Renal cortex interstitium (tissue), 15 donors: ENCODE measurements at places on chromosomes 4 and X. TPM values are rescaled to one million over a fixed set of nuclear protein-coding genes. Genes with fewer than 3 reads are reported as not detected.

The MAGEA1 gene
- polyA plus RNA-seq = not detected

The ZMAT1 gene
- 24.2 TPM for polyA plus RNA-seq

The CENPE gene
- 10.5 TPM for polyA plus RNA-seq

The PIR gene
- polyA plus RNA-seq = 3.9 TPM

The TLR1 gene
- polyA plus RNA-seq = 4.8 TPM

The ASIC5 gene
- 0.29 TPM for polyA plus RNA-seq

The PJA1 gene
- 85.2 TPM for polyA plus RNA-seq

The SPIN2B gene
- polyA plus RNA-seq = 20.1 TPM

The MAOA gene
- 15.7 TPM for polyA plus RNA-seq

The ADAMTS3 gene
- 10.1 TPM for polyA plus RNA-seq

The PFKFB1 gene
- polyA plus RNA-seq = 0.48 TPM

- no peak for DNase-seq
Observed at GRCh38 chr4:109701566-109702410, 1.5 kb downstream of the CASP6 start.

GRCh38 chrX:10747975-10748374, 127.6 kb upstream of the MID1 start:
- no peak for DNase-seq

GRCh38 chr4:141142423-141142822, 9.2 kb upstream of the RNF150 start:
- DNase-seq = no peak

GRCh38 chrX:23805389-23805788, 22.4 kb downstream of the SAT1 start:
- DNase-seq = no peak

DNA sequence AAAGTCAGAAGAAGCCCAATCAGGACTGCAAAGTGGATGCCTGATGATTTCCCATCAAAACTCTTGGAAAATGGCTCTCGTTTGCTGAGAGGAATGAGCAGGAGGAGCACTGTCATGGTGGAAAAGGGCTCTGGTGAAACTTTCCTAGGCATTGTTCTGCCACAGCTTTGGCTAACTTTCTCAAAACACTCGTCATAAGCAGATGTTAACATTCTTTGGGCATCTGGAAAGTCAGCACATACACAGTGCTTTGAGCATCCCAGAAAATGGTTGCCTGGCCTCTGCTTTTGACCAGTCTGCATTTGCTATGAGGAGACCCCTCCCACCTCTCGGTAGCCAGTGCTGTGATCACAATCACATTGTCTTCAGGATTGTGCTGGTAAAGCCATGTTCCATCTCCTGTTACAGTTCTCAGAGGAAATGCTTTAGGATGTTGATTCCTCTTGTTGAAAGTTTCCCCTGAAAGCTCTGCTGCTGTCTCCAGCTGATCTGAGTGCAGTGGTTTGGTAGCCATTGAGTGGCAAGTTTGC, 25.2 kb upstream of the TBC1D14 start:
- no peak for DNase-seq

- no peak for DNase-seq
Observed at GRCh38 chr4:98570151-98570797, 88.1 kb downstream of the TSPAN5 start.

GRCh38 chr4:169014586-169014985, 4.5 kb upstream of the CBR4 start:
- DNase-seq = no peak

DNA sequence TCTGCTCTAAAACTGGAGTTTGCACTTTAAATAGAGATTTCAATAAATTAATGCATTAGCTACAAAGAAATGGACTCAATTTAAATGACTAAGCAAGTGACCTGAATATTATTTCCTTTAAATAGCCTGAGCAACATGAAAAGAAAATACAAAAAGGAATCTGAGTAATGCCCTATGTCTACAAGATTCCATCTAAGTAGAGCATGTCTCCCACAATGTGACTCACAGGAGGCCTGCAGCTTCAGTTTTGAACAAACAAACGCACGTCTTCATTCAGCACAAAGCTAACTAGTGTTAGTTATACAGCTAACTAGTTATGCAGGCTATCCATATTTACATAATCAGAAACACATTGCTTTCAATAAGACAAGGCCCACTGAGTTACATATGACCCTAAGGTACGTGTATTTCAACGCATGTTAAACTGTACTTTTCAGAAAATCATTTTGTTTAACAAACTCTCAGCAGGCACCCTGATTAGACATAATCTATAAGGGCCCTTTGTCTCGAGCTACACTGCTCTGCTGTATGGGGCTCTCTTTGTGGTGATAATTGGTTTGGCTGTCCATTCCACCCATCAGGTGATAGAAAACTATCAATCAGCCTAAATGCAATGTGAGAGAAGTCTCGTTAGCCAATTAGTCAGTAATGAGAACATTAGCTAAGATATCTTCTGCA, 116.5 kb downstream of the MAML3 start:
- DNase-seq = no peak

DNA sequence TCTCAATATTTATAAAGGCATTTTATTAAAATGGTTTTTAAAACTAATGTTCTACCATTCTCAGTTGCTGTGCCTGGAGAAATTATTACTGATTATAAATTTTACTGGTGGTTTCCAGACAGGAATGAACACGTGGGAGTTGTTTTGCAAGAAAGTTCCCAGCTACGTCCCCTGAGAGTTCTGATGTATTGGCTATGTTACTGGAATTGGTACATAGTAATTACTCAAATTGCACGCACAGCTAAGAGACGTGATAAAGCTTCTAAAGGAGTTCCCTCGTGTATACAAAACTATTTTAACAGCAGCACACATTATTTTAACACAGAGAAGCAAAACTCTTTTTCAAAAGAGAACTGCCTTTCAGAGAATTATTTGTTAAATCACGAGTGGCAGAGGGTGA, 292.2 kb downstream of the NLGN4X start:
- no peak for DNase-seq

DNA sequence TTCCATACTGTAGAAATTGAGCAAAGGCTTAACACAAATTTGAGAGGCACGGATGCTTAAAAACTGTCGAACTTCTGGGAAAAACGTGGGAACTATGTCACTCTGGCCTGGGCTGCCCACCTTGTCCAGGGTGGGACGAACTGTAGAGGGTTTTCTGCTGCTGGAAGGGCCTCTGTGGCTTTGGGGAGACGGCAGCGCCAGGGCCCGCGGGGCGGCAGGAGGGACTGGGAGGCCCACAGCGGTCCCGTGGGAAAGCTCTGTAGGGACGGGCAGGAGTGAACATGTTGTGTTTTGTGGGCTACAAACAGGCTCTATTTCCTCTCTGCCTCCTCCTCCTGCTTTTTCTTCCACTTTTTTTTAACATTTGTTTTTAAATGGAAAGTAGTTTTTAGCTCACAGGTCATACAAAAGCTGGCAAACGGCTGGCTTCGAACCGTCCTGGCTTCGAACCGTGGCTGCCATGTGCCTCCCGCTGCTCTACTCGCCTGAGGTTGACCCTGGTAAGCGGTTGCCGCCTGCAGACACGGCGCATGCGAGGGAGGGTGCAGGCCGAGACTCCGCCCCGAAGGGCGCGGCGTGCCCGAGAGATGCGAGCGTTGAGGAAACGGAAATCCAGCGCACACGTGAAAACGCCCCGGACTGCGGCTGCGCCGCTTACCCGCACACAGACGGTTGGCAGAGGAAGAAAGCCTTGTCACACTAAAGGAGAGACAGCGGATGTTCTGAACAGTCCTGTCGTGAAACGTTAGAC, 382.3 kb upstream of the ZFP42 start:
- DNase-seq = no peak
